ENCODE measurements at places on chromosomes 2 and 18.

DNA sequence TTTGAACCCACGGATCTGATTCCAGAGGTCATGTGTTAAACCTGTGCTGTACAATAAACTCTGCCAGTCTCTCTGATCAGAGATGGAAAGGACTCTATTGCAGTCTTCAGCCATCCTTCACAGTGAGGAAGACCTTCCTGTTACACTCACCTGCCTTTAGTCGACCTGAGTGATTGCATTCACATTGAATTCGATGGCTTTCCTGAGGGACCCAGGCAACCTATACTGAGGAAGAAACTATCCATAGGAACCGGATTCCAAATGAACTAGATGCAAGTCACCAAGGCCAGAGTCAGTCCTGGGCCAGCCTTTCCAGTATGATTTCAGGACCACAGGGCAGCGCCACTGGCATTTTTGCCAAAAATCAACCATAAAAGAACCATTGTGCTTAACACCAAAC is 56.8 kb downstream of the PKDCC start:
- no peak for DNase-seq

DNA sequence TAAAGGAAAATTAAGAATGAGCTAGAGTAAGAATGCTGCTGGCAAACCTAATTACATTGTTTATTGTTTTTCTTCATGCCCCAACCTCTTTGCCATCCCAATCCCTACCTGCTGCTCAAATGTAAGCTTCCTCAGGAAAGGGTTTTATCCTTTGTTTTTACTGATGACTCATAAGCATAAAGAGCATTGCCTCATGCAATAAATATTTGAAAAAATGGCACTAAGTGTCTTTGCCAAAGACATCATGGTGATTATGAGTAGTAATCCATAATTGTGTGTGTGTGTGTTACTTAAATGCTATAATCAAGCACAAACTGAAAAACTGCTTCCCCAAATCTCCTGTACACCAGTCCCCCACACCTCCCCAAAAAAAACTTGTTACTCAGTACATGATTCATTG is 53.4 kb downstream of the DNER start:
- DNase-seq, result no peak

GRCh38 chr2:178530625-178531142 is 50.4 kb downstream of the PLEKHA3 start:
- no peak for DNase-seq

DNA sequence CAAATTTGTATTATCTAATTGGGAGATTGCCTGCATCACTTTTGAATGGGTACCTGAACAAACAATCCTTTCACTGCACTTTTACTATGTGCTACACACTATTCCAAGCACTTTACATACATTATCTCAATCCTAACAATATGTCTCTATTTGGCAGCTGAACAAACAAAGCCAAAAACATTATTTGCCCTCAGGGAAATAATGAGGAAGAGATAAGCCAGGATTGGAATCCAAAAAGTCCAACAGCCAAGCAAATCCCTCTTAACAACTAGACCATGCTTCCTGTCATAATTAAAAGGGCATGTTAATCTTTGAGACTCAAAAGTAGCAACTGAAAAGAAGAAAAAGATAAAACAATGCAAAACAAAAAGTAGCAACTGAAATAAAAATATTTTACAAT is 32.1 kb downstream of the RPRD1A start:
- peak; percentile 94 for DNase-seq

GRCh38 chr2:73984922-73985307 is 205 bp downstream of the TET3 start:
- DNase-seq, result no peak

GRCh38 chr18:72867746-72868584 is at the start of gene NETO1:
NETO1 (minus strand) TSS chr18:72867987; CDS start chr18:72867291, 696 bp downstream.
- peak; percentile 37 for DNase-seq

DNA sequence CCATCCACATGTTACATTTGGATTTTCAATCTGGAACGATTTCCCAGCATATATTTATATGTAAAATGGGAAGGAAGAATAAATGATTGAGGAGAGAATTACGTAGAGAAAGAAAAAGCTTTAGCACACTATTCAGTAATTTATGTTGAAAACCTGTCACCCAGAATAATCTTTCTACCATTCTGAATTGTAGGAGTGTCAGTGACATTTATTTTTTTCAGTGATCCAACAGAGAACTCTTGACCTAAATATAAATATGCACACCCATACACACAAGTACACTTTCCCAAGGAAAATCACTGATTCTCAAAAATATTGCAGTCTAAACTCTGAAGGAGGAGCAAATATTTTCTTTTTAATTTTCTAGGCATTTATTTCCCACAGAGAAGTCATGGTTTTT is 140.2 kb upstream of the LRP1B start:
- DNase-seq, result no peak

DNA sequence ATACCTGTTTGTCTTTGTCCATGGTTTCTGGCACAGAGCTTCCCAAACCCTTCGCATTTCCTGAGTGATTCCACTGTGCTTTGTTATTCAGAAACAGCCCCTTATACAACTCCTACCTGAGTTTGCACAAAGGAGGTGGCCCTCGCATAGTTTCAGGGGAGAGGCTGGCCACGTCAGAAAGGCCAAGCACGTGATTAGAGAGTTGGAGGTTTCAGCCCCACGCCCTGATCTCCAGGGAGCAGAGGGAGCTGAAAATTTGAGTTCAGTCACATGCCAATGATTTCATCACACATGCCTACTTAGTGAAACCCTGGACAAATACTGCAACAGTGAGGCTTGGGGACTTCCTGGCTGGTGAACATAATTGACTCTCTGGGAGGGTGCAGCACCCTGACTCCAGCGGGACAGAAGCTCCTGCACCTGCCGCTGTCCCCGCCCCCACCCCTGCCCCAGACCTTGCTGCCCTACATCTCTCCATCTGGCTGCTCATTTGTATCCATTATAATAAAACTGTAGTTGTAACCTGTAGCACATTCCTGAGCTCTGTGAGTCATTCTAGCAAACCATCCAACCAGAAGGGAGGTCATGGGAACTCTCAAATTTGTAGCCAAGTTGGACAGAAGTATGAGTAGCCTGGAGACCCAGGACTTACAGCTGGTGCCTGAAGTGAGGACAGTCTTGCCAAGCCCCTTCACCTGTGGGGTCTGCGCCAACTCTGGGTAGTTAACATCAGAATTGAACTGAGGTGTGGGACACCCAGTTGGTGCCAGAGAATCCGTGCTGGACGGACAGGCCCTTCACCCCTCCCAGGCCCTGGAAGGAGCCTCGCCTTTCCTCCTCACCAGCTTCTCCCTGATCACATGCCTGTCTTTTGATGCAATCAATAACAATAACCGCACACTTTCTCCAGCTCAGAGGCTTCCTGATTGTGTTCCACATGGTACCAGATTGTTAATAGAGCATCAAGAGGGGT is 224.3 kb downstream of the ANAPC1 start:
- no peak for DNase-seq

DNA sequence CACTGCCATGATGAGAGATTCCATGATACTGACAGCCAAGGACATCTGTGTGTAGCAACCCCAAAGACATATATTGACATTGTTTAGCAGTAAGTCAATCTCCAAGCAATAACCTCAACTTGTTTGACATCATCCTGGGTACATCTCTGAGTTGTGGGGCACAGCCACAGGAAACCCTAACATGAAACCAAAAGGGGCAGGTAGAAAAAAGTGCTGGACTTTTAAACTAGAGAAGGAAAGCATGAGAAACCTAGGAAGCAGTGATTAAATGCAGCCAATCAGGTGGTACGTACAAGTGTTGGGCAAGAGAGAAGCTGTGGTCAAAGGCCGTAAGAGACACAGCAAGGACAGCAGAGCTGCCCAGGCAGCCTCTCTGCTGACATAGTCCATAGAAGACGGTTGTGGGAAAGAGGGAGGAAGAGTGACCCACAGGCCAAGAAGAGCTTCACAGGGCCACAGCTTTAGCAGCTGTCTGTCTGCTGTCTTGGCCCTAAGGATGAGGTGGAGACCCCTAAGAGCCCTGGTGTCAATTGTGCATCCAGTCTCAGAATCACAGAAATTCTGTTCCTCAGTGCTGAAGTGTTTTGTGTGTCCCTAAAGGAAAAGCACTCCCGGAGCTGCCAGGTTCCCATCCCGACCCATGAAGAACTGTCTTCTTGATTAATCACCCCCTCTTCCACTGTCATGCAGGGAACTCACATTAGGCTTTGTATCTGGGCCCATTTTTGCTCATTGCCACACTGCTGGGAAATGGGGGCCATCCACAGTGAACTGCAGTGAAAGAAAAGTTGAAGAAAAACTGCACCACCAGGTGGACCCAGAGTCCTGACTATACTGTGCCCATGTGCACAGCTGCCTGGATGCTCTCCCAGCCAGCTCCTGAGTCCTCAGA is 25.4 kb upstream of the CHN1 start:
- DNase-seq, result peak; percentile 10

- DNase-seq, result no peak
Observed at GRCh38 chr18:48472610-48473009, 63.4 kb upstream of the ZBTB7C start.

DNA sequence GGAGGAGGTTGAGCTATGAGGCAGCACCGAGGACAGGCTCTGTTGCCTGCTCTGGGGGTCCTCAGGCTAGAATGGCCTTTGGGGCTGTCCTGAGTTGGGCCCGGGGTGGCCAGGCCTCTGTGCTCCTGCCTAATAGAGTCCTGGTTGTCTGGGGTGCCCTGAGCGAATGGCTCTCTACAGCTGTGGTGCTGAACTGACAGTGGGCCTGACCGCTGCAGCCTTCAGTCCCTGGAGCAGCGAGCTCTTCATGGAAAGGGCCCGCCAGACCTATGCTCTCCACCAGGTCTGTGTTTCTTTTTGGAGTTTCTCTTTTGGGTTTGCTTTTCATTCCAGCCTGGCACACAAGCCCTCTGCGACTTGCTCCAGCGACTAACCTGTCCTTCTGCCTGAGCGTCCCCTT is 679.0 kb upstream of the RAB6C start:
- no peak for DNase-seq

DNA sequence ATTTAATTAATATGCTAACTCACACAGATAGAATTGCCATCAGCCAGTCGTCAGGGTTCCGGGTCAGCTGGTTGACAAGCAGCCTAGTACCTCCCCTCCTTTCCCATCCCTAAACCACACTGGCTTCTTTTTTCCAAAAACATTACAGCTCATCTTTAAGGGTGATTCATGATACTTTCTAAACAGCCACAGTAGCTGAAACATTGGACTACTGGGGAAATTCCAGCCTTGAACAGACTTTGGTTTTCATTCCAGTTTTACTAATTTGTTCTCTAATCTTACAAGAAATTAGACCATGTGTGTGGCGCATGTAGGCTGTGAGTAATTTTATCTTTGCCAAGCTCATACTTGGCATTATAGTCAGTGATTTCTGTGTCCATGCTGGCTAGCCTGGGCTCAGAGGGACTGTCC is 110.8 kb downstream of the FMNL2 start:
- no peak for DNase-seq

DNA sequence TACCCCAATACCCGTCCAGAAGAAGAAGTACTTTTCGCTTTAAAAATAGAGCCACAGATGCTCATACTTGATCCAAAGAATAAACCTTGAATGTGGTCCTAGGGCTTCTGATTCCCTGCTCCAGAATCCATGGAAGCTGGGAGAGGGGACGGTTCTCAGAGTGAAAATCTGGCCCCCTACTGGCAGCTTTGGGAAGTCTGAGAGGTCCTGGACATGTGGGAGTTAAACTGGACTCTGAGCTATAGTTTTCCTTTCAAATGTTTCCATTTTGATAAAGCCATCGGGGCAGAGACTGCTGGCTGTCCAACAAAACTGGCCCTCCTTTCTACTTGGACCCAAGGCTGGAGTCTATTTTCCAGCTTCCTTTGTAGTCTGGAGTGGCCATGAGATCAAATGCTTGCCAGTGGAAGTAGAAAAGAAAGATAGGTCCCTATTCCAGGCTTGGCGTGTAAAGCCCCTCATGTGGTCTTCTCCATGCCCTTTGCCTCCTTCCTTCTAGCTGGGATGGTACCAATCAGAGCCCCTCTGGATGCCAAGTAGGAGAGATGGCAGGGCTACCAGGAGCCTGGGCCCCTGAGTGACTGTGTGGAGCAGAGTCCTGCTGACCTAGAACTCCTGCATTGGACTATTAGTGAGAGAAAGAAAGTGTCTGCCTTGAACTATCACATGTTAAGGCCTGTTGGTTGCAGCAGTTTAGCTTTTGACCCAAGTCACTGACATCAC is 37.7 kb upstream of the TBC1D8 start:
- DNase-seq, result no peak

DNA sequence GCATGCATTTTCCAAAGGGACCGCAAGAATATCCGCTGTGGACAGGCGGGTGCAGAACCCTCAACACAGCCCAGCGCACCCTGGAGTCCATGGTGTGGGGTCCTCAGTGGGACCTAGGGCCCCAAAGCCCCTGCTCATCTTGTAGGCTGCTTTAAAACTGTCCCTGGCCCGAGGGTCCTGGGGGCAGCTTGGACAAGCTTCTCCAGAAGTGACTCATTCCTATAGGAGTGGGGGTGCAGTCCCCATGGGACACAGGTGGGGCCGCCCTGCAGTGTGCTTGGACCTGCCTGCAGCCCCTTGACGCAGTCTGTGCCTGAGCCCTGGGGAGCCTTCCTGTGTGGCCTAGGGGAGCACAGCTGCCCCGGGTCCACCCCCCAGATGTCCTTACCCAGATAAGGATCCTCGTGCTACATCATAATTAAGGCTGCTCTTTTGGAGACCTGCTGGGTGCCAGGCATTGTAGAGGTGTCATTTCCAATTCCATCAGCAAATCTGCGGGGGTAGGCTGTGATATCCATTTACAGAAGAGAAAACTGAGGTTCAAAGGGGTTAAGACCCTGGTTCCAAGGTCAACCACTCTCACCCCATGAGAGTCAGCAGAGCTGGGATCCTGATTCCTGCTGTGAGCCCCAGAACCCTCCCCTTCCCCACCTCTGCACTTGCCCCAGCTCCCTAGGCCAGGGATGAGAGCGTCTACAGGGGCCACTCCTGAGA is 1.7 kb upstream of the HS6ST1 start:
- no peak for DNase-seq

- DNase-seq, result no peak
Observed at GRCh38 chr2:193517615-193518014, 1322.9 kb upstream of the TMEFF2 start.

DNA sequence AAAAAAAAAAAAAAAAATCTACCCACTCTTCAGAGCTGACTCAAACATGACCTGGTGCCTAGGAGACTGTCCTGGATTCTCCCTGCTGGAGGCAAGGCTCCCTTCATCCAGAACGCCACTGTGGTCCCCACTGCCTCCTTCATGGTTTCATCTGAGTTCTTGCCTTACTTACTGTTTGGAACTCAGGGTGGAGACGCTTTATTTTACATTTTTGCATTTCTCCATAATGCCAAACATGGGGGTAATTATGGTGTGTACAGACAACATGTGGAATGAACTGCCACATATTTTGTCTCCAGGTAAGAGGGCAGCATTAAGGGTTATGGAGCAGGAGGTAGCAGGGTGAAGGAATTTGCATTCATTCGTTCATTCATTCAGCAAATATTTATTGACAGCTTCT is 154.0 kb upstream of the MSH6 start:
- no peak for DNase-seq

DNA sequence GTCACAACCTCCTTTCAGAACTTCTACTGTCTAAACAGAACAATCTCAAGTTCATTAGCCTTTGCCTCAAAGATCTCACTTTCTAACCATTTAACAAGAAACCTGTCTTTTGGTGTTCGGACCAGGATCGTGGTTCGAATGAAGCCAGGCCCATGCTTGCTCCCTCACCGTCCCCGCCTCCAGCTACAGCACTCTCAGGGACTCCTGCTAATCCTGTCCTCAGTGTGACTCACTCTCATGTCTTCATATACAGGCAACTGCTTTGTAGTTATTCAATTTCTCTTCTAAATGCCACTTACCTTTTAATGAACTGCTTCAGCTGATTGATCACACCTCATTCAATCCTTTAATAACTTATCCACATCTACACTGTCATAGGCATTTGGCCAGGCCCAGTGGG is 15.8 kb downstream of the SERTAD2 start:
- DNase-seq, result no peak
